ENCODE measurements at places on chromosomes 5 and 9.

DNA sequence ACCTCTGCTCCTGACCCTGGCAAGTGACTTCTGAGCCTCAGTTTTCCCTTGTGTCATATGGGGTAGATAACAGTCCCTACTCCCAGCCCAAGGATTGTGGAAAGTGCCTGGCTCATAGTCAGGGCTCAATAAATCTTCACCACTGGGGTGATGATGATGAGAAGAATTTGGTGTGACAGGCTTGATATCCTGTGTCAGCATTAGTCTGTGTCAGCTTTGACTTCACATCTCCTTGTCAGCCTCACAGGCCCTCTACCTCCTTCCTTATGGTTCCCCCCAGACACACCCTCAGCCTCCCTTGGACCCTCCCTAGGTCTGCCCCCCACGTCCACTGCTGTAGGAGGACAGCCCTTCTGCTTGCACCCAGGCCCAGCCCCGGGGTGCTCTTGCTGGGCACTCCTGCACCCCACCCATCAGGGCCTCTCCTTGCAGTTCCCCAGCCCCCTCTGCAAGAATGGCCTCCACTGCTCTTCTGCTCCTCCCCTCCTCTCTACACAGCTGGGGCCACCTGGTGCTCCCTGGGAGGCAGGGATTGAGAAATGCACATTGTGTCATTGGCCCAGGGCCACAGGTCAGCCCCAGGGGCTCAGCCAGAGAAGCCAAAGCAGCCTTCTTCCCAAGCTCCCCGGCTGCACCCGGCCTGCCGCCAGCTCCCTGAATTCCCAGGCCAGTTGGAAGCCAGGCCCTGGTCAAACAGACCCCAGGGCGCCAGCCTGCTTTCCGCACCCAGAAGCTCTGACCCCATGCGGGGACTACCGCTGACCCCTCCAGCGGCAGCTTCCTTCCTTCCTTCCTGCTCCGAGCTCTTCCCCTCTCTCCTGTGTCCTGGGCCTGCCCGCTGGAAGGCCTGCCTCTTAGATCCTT, 7.7 kb downstream of the FGFR4 start:
- DNase-seq: no peak

DNA sequence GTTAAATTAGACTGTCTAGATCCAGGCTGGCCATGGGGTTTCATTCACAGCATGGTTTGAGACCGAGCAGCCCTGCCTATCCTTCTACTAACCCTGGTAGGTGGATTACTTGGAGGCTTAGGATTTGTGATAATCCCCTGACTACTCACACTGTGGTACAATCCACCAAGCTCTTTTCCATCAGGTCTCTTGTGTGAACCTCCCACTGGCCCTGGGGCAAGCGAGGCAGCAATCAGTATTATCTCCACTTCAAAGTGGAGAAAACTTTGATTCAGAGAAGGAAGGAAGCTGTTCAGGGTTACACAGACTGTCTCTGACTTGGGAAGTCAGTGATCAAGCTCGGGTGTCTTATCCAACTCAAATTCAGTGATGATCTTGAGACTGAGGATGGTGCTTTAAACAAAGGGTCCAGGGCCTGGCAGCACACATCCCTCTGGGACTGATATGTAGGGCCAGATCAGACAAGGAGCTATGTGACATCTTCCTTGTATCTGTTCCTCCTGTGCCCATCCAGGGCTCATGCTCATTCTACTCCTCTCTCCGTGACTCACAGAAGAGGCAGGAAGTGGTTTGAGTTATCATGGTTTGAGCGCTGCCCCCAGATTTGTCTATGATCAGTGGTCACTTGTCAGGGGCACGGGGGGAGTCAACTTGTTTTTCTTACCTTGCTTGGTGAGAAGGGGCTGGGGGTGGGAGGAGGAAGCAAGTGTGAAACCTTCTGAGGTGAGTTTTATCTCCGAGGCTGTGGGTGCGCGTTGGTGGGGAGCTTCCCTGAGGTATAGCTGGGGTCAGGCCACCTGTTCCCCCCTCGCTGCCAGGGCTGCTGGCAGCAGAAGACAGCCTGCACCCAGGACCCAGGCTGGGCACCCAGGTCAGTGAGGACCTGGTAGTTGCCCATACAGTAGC, 48.6 kb downstream of the RGS3 start:
- DNase-seq: peak; percentile 6

DNA sequence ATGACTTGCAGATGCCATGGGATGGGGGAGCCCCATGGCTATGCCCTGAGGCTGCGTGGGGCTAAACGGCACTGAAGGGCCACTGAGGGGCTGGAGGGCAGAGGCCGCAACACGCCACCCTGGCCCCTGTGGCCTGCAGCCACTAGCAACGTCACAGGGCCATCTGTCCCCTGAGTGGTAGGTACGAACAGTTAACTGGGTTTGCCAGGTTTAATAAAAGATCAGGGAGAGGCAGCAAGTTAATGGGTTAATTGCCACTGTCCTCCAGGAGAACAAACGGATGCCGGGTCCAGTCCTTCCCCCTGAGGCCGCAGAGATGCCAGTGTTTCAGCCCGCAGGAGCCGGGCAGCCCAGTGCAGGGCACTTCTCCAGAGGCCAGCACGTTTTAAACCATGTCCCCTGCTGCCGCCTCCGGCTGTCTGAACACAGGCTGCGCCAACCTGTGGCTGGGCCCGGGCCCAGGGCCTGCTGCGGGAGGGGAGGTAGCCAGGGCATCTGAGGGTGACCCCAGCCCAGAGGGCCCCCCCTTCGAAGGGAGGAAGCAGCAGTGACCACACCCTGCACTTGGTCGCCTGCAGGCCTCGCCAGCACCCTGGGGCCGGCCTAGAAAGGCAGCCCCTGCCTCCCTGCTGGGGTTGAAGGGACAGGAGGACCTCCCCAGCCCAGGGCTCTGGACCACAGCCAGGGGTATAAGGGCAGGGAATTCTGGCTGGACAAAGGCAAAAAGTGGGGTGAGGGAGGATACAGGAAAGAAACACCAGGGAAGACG, 227.3 kb downstream of the FANCC start:
- no peak for DNase-seq

GRCh38 chr9:85432599-85432998, 309.2 kb downstream of the AGTPBP1 start:
- no peak for DNase-seq

DNA sequence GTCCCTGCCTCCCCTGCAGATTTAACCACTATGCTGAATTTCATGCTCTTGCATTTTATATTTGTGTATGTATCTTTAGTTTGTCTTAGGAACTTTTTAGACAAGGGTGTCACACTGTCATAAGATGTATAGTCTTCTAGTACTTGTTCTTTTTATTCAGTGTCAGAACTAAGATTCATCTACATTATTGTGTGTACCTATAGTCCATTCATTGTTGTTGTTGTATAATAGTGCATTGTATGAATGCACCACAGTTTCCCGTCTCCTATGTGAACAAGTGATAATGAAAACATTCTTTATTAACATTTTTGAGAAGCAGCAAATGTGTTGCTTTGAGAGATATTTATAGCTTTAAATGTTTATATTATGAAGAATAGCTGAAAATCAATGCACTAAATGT, 45.9 kb downstream of the SFXN1 start:
- no peak for DNase-seq

Data from AML-193 (cell line).